ENCODE measurements at places on chromosomes 13 and 19.

- no peak for DNase-seq
Measured at GRCh38 chr13:27132538-27132937, 39.1 kb downstream of the USP12 start.

DNA sequence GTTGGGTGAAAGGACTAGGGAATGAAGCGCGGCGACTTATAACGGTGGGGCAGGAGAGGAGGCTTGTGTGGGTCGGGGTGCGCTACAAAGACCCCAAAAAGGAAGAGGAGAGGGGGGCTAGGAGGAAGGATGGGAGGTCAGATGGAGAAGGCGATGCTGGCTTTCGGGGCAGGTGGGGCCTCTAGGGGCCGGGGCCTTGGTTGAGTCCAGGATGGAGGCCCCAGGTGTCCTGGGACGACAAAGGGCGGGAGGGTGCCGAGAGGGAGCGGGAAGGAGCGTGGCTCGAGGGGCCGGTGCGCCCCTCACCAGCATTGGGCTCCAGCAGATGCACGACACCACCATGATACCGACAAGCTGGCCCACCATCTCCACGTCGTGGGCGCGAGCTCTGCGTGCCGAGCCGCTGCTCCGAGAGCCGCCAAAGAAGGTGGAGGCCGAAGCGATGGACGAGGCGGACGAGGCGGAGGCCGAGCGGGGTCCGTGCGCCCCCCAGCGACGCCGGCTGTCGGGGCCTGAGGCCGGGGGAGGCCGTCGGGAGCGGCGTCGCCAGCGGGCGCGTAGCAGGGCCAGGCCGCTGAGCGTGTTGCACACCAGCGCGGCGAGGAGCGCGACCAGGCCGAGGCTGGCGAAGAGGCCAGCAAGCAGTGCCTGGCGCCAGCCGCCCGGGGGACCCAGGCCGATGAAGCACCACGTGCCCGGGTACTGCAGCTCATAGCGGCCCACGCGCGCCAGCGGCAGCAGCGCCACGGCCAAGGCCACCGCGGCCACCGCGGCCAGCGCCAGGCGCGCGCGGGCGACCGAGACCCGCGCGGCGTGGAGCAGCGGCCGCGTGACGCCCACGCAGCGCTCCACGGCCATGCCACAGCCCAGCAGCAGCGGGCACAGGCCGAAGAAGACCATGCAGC lies 1.8 kb downstream of the PTGER1 start:
- DNase-seq, result no peak

- DNase-seq, result no peak
Measured at GRCh38 chr13:113151745-113152690, 6.4 kb upstream of the PROZ start.

DNA sequence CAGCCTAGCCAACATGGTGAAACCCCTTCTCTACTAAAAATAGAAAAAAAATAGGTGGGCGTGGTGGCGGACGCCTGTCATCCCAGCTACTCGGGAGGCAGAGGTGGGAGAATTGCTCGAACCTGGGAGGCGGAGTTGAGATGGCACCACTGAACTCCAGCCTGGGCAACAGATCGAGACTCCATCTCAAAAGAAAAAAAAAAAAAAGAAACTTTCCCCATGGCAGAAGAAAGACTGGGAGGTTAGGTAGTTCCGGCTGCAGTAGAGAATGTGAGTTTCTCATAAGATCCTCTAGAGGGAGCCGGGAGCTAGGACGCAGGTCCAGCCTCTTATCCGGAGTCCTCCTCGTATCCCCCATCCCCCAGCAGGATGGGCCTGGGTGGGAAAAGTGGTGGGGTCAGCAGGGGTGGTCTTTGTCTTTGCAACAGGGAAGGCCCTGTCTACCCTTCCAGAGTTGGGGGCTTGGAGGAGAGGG lies 13.2 kb upstream of the CREB3L3 start:
- peak; percentile 30 for DNase-seq

DNA sequence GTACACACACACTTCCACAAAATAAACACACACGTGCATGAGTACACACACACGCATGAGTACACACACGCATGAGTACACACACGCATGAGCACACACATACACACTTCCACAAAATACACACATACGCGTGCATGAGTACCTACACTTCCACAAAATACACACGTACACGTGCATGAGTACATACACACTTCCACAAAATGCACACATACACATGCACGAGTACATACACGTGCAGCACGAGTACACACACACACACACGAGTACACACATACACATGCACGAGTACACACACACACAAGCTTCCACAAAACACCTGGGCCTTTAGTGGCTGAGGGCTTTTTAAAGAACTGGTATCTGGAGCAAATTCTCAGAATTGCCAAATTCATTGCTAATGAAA lies 619.3 kb downstream of the GPC5 start:
- no peak for DNase-seq

DNA sequence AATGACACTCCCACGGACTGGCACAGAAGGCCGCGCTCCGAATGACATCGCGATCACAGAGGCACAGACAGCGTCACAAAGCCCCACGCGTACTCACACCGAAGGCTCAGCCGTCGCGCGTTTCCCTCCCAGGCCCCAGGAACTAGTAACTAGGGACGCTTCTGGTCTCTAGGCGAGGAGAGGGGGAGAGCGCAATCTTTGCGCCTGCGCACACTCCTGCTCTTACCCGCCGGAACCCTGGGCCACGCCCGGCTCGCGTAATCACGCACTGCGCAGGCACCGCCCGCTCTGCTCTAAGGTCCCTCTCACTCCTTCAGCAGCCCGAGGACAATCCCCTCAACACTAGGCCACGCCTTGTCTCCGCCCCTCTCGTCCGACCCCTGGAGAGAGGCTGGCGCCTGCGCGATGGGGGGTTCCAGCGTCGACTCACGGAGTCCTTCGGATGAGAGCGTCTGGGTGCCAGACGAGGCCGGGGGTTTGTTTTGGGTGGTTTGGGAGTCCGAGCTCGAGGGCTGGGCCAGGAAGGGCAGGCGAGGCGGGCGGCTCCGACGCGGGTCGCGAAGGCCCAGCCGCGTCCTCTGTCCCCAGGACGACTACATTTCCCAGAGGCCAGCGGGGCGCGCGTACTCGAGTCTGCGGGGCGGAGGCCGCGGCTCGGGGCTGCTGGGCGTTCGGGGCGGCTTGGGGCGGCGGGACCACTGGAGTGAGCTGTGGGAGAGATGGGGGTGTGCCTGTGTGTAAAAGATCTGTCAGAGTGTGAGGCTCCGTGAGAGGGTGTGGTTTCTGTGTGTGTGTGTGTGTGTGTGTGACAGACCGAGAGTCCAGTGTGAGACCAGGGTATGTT lies at the start of gene ZNF471:
Gene ZNF471, plus strand, starts transcription at position 410 of the 844 bp plus-strand sequence. CDS start 3,717 bp downstream, outside the sequence.
- DNase-seq, result no peak

DNA sequence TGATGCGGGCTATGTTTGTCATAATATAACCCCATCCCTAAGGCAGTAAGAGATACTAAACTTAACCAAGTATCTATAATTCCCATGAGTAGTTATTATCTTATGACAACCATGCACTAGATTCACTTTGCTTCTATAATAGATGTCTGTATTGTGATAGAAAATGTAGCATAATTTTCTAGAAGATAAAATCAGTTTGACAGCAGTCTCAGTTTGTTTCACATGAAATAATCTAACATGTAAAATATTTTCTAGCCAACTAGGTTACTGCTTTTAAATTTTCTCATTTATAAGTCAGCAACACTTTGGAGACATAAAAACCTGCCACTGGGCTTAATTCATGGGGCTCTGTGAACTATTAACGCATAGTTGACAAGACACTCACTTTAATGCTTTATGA lies 1410.7 kb upstream of the ATXN8OS start:
- no peak for DNase-seq

GRCh38 chr13:25616674-25617073 lies 244.9 kb downstream of the ATP8A2 start:
- no peak for DNase-seq

GRCh38 chr13:78430166-78430791 lies 173.1 kb downstream of the POU4F1 start:
- no peak for DNase-seq

- no peak for DNase-seq
Measured at GRCh38 chr19:10086591-10087192, 575 bp downstream of the SHFL start.

- DNase-seq, result no peak
Measured at GRCh38 chr13:66322936-66323335, 907.2 kb downstream of the PCDH9 start.

DNA sequence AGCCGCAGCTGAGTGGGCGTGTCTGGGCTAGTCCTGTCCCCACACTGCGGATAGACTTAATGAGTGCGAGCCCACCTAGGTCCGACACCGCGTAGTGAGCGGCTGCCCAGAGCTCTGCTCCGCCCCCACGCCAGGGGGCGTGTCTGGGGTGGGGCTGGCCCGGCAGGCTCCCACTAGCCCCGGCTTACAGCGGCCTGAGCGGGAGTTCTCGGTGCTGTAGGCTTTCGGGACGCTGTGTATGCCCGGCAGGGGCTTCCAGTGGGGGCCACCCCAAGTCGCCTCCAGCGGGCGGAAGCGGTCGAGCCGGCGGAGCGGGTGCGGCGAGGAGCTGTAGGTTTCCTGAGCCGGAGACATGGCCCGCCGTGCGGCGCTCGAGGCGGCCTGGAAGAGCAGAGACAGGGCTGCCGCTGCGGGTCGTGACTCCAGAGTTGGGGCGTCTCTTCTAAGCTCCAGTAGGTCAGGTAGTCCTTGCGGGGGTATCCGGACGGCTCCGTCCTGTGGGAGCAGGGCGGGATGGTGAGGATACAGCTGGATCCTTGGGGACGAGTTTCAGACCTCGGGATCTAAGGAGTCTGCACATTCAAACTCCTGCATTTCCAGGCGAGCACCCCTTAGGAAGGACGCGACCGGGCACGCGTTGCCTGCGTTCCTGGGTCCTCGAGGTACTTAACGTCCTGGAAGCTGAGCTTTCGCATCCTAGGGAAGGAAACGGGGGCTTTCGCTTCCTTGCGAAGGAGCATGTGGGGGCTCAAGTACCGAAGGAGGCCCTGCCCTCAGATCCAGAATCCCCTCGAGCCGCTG lies 1.2 kb downstream of the CGB7 start:
- DNase-seq, result peak; percentile 55

DNA sequence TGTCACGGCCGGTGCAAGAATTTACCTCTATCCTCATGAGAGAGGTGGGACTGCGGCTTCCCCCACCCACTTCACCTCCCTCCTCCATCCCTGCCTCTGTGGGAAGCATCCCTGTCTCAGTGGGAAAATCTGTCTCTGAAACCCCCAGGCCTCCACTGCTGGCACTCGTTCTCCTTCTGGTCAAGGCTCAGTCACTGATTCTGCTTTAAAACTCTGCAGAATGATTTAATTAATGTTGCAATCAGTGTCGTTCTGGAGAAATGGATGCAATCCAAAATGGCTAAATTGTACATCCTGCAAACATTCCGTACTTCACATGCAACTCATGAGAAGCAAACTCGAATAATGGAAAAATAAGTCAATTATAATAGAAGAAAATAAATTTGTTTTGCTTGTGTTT lies 5.6 kb downstream of the RASL11A start:
- no peak for DNase-seq

DNA sequence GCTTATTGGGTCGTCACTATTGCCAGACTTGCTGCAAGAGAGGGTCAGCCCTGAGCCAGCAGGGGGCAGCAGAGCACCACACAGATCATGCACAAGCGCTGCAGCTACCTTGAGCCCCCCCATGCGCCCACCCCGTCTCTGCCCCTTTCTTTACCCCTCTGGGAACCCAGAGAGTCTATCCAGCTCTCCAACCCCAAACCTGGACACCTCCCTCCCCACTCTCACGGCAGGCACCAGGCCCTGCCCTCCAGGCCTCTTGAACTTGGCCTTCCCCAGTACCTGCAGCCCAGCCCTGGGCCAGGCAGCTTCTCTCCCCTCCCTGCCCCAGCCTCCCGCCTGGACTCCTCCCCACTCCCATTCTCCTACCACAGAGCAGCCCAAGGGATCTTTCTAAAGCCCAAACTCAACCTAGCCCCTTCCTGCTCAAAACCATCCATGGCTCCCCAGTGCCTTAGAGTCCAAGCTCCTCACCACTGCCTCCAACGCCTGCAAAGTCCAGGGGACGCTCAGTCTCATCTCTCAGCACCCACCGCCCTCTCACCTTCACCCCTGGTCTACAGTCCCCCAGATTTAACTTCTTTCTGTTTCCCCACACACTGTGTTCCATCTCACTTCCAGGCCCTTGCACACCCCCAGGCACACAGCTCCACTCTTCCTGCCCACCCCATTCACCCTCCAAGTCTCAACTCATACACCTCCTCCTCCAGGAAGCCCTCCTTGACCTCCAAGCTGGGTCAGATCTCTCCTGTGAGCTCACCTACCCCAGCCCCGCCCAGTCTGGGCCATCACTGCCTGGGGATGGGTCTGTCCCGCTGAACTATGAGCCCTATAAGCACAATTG lies 9.4 kb upstream of the CEACAM16 start:
- peak; percentile 27 for DNase-seq

GRCh38 chr19:2678044-2678671 lies 24.3 kb downstream of the GNG7 start:
- no peak for DNase-seq

- DNase-seq, result no peak
Measured at GRCh38 chr19:12936582-12936981, 1.8 kb upstream of the CALR start.

- DNase-seq, result no peak
Measured at GRCh38 chr19:42199440-42200115, 17.9 kb downstream of the DEDD2 start.

DNA sequence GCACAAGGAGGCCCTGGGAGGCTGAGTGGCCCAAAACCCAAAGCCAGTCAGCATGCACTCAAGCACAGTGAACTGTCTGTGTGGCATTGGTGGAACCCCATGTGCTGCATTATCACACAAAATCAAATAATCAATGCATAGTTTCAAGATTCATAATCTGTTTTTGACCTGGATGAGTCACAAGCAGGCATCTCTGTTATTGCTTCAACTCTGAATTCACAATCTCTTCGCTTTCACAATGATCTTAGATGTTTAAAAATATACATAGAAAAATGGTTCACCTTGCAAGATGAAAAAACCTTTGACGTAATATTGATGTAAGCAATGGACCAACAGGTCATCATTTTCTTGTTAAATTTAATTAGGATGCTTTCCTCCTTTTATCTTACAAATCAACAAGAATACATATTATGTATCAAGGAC lies 455.4 kb downstream of the IRS2 start:
- DNase-seq, result no peak

DNA sequence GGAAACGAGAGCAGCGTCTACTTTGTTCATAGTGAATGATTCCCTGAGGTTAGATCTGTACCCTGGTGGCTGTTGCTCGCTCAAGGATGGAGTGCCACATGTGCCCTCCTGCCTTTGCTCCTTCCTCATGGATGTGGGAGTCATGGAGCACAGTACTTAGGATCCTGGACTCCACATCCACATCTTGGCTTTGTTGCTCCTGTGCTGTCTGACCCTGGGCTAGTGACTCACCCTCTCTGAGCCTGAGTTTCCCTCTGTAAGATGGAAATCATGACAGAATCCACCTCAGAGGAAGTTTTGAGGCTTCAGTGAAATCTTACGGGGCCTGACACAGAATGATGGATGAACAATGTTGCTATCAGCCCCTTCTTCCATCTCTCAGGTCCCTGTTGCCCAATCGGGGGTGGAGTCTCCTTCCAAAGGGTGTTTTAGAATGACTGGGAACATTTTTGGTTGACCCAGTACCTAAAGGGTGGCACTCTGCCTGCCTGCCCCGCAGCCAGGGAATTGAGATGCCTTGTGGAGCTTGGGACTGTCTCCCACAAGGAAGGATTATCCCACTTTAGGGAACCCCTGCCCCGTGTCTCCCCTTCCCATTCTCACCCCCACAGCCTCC lies 9.8 kb upstream of the TIMM50 start:
- DNase-seq, result no peak

GRCh38 chr19:595326-596262 lies 5.9 kb downstream of the HCN2 start:
- no peak for DNase-seq

Data from SHP77 treated with DMSO at 0.1 percent for 48 hours (cell line).